Endothelial cell of umbilical vein (primary cell): ENCODE measurements at places on chromosomes 11 and 22. TPM values are rescaled to one million over a fixed set of nuclear protein-coding genes. Genes with fewer than 3 reads are reported as not detected.
A peak's percentile ranks its signal among the peaks of the same experiment; 100 is the strongest.

GRCh38 chr11:124301548-124301947, 12.2 kb downstream of the OR8D1 start:
- H3K4me3 ChIP-seq: no peak overlapping the region
- peak; percentile 32 for DNase-seq
- peaks cover 2% of the 10 kb centered on the region for H3K27me3 ChIP-seq
- no peaks in the 10 kb centered on the region for H3K4me1 ChIP-seq
- H3K27ac ChIP-seq: no peak overlapping the region
- no peaks in the 10 kb centered on the region for H3K36me3 ChIP-seq

GRCh38 chr22:27251563-27251962, 550.0 kb downstream of the MN1 start:
- peaks cover 14% of the 10 kb centered on the region for H3K4me1 ChIP-seq
- no peaks in the 10 kb centered on the region for H3K27me3 ChIP-seq
- no peak overlapping the region for H3K27ac ChIP-seq
- no peak for DNase-seq
- H3K4me3 ChIP-seq: no peak overlapping the region
- no peaks in the 10 kb centered on the region for H3K36me3 ChIP-seq

GRCh38 chr11:123405123-123405592, 24.9 kb upstream of the GRAMD1B start:
- H3K27me3 ChIP-seq: peaks cover 8% of the 10 kb centered on the region
- H3K27ac ChIP-seq: no peak overlapping the region
- H3K4me3 ChIP-seq: no peak overlapping the region
- peaks cover 22% of the 10 kb centered on the region for H3K4me1 ChIP-seq
- DNase-seq: no peak
- no peaks in the 10 kb centered on the region for H3K36me3 ChIP-seq

GRCh38 chr22:46122980-46123693, 27.2 kb upstream of the PPARA start:
- no peak overlapping the region for H3K27ac ChIP-seq
- no peaks in the 10 kb centered on the region for H3K36me3 ChIP-seq
- no peak overlapping the region for H3K4me3 ChIP-seq
- no peaks in the 10 kb centered on the region for H3K27me3 ChIP-seq
- H3K4me1 ChIP-seq: no peaks in the 10 kb centered on the region

POU2AF1 gene
- total RNA-seq: not detected in 2 replicates
